ENCODE measurements at places on chromosomes 2 and 18.

DNA sequence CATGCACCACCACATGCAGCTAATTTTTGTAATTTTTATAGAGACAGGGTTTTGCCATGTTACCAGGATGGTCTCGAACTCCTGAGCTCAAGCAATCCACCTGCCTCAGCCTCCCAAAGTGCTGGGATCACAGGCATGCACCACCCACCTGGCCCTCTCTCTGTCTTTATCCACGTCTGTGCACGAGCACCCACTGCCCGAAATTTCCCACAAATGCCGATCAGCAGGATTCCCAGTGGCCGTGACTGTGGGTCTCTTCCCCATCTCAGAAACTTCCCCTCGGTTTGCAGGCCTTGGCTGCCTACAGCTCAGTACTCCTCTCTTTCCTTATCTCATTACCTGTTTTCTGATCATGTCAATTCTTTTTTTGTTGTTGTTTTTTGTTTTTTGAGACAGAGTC lies 217.3 kb downstream of the TTC32 start:
- no peak for DNase-seq

GRCh38 chr18:42559069-42559690 lies 556.3 kb downstream of the RIT2 start:
- no peak for DNase-seq

DNA sequence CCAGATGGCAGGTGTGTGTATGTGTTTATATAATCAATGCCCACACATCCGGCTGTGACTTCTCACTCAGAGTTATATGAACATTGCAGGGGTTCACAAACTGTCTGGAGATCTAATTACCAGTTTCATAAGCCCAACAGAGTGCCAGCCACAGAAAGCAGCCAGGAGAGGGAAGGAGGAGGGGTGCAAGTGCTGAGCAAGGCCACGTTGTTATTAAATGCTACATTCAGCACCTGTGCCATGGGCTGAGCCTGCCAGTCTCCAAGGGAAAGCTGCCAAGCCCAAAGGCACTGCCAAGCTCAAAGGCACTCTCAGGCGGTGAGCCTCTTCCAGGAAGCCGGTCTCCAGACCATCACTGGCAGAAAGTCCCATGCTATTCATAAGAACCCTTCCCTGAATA lies 17.4 kb downstream of the XDH start:
- DNase-seq, result peak; percentile 68

- no peak for DNase-seq
Measured at GRCh38 chr2:85503851-85504777, 34.9 kb upstream of the MAT2A start.

DNA sequence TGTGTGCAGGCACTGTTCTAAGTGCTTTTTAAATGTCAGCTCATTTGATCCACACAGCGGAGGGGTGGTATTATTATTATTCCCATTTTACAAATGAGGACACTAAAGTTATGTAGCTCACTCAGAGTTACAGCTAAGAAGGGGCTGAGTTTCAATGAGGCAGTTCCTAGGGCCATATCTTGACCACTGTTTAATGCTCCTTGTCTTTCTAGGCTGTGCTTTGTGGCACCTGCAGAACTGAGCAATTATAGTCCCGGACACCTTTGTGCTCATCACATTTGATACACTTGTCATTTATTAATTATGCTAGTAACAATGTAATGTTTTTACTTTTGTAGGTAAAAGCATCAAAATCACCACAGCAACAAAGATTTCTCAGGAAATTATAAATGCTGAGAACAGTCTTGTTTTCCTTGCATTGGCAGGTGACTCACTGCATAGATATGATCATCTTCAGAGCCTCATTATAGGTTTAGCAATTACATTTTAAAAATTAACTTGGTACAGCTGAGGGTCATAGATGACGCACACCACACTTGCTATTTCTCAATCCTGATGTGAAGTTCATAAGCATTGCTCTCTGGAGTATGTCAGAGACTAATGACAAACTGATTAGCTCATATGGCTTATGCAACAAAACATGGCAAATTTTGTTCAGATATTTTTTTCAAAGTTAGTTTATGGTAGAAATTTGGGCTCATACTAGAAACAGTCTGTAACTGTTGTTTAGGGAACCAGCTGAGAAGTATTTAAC lies 366.8 kb downstream of the TGIF1 start:
- no peak for DNase-seq

GRCh38 chr2:33051586-33052360 lies 105.0 kb downstream of the LTBP1 start:
- no peak for DNase-seq

DNA sequence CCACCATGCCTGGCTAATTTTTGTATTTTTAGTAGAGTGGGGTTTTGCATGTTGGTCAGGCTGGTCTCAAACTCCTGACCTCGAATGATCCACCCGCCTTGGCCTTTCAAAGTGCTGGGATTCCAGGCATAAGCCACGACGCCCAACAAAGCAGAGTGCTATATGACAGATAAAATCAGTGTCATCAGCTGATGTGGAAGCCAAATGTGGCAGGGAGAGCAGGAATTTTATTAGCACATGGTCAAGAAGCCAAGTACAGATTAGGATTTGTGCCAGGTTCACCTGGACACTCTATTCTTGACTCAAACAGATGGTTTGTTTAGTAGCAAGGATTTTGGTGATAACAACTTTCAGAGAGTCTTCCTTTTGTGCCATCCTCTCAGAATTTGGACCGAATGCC lies 62.7 kb downstream of the LCLAT1 start:
- DNase-seq, result no peak

DNA sequence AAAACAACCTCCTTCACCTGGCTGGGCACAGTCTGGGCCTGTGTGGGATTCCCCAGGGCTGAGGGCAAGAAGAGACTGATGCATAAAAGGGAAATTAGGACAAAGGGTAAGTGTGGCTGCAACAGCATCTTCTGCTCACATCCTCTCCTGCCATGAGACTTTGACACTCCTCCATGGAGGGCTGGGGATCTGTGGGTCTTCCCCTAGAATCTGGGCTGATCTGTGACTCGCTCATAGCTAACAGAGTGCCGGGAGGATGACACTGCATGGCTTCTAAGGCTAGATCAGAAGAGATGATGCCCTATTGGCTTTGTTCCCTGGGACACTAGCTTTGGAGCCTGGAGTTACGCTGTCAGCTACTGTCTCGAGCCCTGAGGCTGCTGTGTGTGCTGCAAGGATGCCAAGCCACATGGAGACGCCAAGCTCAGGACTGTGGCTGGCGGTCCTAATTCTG lies 24.3 kb downstream of the MOCOS start:
- DNase-seq, result no peak

- DNase-seq, result no peak
Measured at GRCh38 chr2:179268277-179268925, 3.8 kb upstream of the SESTD1 start.

DNA sequence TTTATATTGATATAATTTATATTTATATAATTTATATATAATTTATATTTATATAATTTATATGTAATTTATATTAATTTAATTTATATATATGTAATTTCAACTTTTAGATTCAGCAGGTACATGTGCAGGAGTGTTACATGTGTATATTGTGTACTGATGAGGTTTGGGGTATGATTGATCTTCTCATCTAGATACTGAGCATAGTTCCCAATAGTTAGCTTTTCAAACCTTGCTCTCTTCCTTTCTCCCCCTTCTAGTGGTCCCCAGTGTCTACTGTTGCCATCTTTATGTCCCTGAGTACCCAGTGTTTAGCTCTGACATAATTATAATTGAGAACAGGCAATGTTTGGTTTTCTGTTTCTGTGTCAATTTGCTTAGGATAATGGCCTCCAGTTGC lies 1335.3 kb upstream of the CDH2 start:
- DNase-seq, result no peak

GRCh38 chr2:227436436-227437174 lies 35.4 kb upstream of the AGFG1 start:
- DNase-seq, result no peak

DNA sequence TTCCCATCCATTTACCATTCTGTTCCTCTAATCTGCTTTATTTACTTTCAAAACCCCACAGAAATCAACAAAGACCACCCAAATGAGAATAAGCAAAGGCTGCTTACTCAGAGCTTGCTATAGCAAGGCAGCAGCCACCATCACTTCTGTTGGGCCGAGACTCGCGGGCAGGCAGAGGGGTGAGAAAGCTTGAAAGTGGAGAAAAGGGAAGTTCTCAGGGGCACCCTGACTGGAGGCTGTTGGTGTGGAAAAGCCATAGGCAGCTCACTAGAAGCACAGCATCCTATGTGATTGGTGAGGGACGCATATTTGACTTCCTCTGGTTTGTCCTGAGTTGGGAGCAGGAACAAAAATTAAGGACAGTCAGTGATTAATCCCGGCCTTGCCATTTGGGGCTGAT lies 269.7 kb upstream of the THSD7B start:
- no peak for DNase-seq

DNA sequence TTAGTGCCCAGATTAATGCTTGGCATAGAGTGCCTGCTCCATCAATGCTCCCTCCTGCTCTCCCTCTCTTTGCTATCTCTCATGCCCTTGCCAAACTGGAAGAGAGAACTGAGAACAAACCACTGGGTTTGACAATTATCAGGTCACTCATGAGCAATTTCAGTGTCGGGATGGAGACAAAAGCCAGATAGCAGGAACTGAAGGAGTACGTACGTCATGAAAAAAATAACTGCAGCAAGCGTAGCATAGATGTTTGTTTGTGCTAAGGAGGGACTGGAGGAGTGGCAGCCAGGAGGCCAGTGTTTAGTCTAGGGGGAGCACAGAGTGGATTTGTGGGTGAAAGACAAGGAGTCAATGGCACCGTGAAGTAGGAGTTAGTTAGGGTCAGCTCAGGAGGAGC lies 113.3 kb downstream of the POLE4 start:
- no peak for DNase-seq

DNA sequence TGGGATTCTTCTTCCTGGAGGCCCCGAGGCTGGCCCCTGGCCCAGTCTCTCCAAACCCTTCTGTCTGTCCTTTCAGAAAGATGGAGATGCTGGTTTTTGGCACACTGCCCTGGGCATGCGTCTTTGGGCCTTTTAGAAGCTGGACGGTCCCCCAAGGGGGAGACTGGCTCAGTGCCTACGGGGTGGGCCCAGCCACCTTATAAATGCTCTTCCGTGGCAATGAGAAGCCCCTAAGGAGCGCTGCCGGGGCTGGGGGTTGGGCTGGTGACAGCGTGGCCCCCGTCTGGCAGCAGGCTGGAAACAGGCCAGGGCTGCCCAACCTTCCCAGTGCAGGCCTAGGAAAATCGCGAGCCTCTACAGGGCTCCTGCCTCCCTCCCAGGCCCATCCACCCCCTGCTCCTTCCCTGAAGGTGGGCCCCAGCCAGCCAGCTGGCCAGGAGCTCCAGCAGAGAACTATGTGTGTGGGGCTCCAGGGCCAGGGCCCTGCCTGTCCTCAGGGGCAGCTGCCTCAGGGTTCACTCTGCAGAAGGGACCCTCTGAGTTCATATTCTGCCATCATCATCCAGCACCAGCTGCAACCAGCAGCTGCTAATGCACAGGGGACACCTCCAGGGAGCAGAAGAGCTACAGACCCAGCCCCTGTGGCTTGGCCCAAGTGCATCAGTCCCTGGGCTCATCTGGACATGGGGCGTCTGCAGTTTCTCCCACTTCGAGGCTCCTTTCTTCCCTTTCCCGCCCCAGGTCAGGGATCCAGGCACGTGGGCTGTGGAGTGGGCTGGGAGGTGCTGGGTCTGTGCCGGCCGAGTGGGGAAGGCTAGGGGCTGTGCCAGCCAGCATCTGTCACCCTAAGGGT lies 107.6 kb upstream of the OTOS start:
- DNase-seq, result no peak

- DNase-seq, result peak; percentile 83
Measured at GRCh38 chr2:182715892-182716649, at the start of gene DNAJC10. Gene DNAJC10, plus strand, starts transcription at chr2:182716257. Its CDS starts 1,830 bp downstream, at chr2:182718087.
